Camera-type eye (tissue), 1 donor: ENCODE measurements at places on chromosomes 12 and 14. TPM values are rescaled to one million over a fixed set of nuclear protein-coding genes. Genes with fewer than 3 reads are reported as not detected.

FERMT2 gene
- total RNA-seq = 102 TPM

MYL6B gene
- total RNA-seq = 153 TPM

CCDC177 gene
- total RNA-seq = 3.7 TPM

LHX5 gene
- not detected for total RNA-seq

CCDC197 gene
- not detected for total RNA-seq

RGS6 gene
- 13.5 TPM for total RNA-seq

COPZ1 gene
- total RNA-seq = 129 TPM

TROAP gene
- total RNA-seq = 6.2 TPM

RPS26 gene
- total RNA-seq = 457 TPM

PLCZ1 gene
- total RNA-seq = not detected

MDM1 gene
- 47.8 TPM for total RNA-seq

EXOC3L4 gene
- 0.16 TPM for total RNA-seq
